Stimulated activated CD8-positive, alpha-beta memory T cell treated with anti-CD3 and anti-CD28 coated beads, Interleukin-4, amount 100 ng/mL, for 1 hour (primary cell): ENCODE measurements at places on chromosomes 6 and 20.
A peak's percentile ranks its signal among the peaks of the same experiment; 100 is the strongest.

GRCh38 chr6:17877196-17877894 is 110.1 kb downstream of the KIF13A start:
- DNase-seq = no peak

DNA sequence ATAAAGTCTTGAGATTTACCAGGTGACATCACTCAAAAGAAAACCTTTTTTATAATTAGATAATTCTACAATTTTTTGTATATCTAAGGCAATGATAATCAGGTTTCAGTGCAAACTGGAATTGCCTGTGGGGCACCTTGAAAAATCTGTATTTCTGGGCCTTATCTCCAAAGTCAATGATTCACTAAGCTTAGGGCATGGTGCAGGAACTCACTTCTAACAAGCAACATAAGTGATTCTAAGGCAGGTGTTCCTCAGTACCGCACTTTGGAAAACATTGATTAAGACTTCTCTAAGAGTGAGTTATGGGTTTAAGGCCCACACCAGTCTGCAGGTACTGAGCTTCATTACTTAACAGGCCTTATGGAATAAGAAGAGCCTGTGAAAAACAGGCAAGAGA is 115.3 kb downstream of the COL12A1 start:
- no peak for DNase-seq

DNA sequence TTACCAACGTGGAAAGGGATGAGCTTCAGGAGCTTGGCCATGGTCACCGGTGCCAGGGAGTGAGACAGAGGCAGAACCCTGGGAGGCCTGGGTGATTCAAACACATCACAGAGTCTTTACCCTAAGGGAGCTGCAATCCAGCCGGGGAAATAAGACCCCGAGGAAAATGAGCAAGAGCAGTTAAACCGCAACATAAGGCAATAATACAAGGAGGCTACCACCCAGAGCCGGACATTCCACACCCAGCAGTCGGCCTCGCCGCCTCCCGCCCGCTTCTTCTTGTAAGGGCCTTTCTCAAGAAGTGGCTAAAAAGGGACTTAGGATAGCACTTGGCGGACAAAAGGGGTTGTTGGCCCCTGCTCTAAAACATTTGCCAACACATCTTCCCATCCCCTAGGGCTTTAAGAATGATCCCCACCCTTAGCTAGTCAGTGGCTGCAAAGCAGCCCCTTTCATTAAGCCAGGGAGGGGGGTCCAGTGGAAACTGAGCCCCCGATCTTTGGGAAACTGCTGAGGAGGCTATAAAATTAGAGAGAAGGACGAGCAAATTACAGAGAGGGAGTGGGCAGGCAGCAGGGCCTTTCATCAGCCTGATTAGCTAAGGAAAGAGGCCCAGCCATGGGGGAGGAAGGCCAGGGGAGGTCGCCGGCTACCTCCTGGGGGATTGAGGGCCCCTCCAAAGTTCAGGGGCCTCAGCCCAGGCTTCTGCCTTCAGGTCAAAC is 34.3 kb downstream of the SNX5 start:
- DNase-seq = no peak

- no peak for DNase-seq
Measured at GRCh38 chr6:1311400-1312202, at the start of gene FOXQ1. FOXQ1 (plus strand) TSS chr6:1312098; CDS start chr6:1312705, 607 bp downstream.

DNA sequence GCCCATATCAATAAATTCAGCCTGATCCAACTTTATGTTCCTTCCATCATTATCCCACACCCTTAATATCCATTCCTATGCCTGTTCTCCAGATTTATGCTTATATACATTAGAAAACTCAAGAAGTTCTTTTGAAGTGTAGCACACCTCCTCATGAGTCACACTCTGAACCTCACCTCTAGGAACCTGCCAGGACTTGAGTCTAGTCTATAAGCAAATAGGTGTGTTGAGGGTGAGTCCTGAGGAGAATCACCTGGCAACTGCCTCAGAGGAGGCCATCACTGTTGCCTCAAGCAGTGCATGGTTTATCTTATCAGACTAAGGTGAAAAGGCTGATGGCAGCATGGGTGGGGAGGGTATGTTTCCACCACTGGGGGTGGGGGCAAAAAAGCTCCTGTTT is 496.7 kb downstream of the C6orf118 start:
- no peak for DNase-seq

- no peak for DNase-seq
Measured at GRCh38 chr6:16249971-16250370, 11.6 kb downstream of the GMPR start.

DNA sequence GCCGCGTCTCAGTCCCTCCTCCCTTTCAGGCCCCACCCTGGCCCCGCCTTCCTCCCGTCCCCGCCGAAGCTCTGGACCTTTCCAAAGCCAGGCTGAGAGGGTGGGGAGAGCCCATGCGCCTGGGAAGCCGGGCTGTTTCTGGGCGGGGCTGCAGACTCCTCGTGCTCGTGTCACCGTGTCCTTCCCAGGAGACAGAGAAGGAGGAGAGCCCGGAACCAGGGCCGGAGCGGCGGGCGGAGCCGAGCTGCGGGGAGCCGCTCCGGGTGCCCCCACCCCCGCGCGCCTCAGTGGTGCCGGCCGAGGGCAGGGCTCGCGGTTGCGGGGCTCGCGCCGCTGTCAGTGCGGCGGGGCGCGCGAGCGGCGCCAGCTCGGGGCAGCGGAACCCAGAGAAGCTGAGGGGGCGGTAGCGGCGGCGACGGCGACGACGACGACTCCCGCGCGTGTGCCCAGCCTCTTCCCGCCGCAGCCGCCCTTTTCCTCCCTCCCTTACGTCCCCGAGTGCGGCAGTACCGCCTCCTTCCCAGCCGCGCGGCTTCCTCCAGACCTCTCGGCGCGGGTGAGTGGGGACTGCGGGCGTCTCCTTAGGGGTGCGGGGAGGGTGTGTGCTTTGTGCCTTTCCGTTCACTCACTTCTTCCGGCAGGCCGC is at the start of gene RALY:
RALY (plus strand) TSS at position 336 of the 646 bp plus-strand sequence. CDS start 78,164 bp downstream, outside the sequence.
- peak; percentile 92 for DNase-seq

- DNase-seq = no peak
Measured at GRCh38 chr20:10115021-10115420, 80.2 kb downstream of the ANKEF1 start.

- no peak for DNase-seq
Measured at GRCh38 chr6:154352898-154353585, 3.6 kb downstream of the IPCEF1 start.

- DNase-seq = no peak
Measured at GRCh38 chr20:33061658-33062028, 7.9 kb downstream of the BPIFB3 start.

- no peak for DNase-seq
Measured at GRCh38 chr6:34301408-34301807, 52.6 kb upstream of the SMIM29 start.

DNA sequence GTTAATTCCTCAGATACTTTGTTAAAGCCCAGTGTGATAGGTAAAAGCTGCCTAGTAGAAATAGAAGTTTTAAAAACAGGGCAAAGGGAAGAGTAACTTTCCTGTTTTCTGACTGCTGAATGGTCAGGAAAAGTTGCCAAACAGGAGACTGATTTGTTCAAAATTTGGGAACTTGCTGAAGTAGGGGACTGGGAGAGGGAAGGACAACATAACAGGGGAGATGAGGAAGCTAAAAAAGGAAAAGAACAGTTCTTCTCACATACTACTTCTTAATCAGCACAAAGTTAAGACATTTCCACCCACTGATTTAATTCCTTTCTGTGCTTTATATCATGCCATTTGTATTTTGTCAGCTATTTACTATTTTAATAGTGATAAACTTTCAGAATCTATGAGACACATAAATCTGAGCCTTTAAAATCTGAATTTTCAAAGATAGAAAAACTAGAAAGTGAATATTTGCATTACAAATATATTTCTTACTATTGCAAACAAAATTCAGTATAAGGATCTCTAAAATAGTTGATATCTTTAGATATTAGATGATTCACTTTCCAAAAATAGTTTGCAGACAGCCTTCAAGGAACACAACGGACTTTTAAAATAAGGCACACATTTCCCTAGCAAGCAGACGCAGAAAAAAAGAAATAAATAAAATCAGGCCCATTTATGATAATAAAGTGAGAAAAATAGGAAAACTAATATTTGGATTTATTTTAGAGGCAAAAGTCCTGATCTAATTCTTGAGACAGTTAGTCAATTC is 36.9 kb upstream of the SLC16A10 start:
- no peak for DNase-seq

GRCh38 chr20:36132802-36133211 is 21.7 kb upstream of the EPB41L1 start:
- no peak for DNase-seq

DNA sequence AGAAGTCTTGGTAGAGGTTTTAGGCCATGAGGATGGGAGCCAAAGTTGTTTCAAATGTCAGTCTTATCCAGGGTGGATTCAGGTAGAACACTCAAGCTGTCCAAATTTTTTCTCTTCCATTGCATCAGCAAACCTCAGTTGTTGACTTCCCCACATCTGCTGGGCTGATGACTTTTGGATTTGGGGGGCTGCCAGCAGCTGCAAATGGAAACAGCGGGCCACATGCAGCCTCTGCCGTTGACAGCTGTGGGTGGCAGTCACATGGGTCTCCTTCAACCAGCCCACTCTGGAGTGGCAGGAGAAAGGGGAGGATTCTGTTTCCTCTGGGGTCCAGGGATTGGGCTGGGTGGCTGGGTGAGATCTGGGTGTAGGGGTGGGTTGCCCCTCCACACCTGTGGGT is 5.8 kb upstream of the MLN start:
- no peak for DNase-seq

DNA sequence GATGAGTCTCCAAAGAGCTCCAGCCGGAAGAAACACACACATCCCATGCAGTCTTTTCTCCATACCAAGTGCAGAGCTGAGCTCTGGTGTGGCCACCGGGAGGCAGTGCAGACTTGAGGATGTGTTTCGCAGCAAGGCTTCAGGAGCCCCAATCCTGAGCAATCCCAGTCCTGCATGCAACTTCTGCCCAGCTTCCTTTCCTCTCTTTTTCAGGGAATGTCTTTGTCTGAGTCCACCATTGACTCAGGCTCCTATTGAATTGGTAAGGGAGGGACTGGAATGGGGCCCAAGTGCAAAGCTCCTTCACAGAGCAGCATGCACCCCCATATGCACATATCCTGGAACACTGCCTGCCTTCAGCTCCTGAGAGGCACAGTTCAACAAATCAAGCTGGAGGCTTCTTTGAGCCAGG is 50.5 kb upstream of the ASIP start:
- DNase-seq = no peak

- no peak for DNase-seq
Measured at GRCh38 chr6:45422503-45423110, 44.9 kb upstream of the SUPT3H start.

DNA sequence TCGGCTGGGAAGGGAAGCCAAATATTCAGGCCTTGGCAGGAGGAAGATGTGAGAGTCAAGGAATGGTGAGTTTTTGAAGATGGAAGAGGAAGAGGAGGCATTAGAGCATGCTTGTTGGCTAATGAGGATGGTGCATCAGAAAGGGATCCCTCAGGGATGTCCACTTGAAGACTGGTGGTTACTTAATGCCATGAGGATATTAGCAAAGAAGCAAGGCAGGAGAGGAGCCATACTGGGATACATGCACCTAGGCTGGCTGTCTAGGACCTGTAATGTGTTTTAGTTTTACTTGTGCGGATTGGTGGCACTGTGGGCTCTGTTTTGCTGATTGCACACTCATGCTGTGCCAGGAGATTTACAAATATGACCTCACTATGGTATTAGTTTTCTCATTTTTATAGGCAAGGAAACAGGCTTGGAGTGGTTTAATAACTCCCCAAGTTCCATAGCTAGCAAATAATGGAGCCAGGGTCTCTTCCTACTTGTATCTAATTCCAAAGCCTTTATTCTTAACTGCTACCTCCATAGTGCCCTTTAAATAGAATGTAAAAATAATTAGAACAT is 37.8 kb downstream of the NCOA7 start:
- no peak for DNase-seq

DNA sequence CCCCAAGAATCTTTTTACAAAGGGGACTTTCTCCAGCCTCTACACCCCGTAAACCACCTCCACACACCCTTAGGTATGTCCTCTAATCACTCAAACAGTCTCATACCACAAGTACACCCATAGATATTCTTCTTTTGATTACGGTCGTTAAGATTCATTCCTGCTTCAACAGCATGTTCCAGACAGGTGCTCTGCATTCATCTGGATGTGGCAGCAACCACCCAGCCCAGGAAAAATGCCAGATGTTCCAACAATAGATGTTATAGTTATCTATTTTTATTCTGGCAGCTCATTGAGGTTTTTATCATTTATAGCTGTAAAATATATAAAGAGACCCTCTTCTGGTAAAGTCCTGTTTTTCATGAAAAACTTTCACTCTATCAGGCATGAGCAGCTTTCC is 60.7 kb downstream of the SIM1 start:
- DNase-seq = no peak

- DNase-seq = no peak
Measured at GRCh38 chr6:111761783-111762312, 111.4 kb downstream of the FYN start.

GRCh38 chr6:47428288-47428687 is 49.3 kb upstream of the CD2AP start:
- DNase-seq = no peak

GRCh38 chr6:159074876-159075275 is 30.1 kb upstream of the TAGAP start:
- no peak for DNase-seq

DNA sequence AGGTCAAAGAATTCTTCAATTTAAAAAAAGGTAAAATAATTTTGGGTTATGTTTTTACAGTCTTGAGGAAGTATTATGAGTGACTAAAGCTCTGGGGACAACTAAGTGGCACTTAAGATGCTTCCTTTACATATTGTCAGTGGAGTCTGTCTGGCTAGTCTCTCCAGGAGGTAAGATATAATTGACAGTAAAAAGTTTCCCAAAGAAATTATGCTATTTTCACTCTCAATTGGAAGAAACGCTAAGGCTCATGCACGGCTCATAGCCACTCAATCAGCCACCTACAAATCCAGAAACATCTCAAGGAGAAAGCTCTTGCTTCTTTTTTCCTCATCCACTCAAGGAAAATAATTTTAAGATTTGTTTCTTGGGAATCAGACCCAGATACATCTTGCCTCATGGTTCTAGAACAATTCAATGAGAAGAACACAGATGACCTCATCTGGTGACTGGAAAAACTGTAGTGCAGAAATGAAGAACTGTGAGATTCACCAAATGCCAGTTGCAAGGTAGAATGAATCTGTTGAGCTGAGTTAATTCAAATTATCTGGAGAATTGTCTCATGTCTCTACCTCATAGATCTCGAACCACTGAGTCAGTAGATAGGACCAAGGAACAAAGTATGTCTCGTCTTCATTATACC is 252.9 kb downstream of the TPBG start:
- DNase-seq = no peak

DNA sequence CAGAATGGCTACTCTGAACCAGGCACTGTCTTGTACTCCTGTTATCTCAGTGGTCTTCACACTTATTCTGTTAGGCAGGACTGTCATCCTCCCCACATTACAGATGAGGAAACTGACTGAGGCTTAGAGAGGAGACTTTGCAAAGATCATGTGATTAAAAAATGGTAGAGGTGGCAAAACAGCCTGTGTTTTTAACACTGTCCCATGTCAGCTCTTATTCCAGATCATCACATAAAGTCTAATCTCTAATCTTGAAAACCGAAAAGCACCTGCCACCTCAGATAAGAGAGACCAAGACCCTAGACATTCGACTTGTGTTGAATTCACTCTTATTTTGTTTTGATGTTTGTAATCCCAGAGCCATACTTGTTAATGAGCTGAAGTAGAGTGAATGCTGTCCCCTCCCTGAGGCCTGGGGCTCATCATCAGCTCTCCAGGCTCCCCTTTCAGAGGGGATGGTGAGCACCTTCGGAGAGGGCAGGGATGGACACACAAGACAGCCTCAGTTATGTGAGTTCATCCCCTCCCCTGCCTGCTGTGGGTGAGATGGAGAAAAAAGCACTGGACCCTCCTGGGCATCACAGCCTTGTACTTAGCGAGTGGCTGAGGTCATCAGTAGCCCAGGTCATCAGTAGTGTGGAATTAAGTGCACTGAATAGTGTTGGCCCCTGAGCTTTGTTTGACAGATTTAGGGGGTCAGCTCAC is 30.6 kb downstream of the MTHFD1L start:
- no peak for DNase-seq
